ENCODE measurements at places on chromosomes 12 and 14.

DNA sequence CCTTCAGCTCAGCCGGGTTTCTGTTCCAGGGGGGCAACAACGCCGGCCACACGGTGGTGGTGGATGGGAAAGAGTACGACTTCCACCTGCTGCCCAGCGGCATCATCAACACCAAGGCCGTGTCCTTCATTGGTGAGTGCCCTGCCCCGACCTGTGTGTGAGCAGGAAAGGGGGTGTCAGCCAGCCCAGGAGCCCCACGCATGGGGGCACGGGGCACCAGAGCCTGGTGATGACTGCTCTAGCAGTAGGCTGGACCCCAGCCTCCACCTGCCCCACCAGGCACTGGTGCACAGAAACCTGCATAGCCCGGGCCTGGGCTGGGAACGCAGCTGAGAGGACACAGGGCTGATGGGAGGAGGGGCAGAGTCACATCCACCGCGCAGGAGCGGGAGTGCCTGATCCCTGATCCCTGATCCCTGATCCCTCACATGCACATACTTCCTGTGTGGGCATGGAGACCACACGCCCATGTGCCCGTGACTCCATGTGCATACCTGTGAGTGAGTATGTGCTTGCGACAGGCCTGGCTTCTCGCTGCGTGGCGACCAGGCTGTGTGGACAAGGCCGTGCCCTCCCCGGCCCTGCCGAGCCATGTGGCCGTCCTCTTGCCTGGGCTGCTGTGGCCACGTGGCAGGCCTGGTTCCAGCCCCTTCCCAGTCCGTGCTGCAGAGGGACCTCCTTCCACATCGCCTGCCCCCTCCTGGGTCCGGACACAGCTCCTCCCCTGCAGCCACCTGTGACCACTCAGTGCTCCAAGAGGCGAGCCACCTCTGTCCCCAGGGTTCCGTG, 11.2 kb downstream of the ADSS1 start:
- no peak for DNase-seq

DNA sequence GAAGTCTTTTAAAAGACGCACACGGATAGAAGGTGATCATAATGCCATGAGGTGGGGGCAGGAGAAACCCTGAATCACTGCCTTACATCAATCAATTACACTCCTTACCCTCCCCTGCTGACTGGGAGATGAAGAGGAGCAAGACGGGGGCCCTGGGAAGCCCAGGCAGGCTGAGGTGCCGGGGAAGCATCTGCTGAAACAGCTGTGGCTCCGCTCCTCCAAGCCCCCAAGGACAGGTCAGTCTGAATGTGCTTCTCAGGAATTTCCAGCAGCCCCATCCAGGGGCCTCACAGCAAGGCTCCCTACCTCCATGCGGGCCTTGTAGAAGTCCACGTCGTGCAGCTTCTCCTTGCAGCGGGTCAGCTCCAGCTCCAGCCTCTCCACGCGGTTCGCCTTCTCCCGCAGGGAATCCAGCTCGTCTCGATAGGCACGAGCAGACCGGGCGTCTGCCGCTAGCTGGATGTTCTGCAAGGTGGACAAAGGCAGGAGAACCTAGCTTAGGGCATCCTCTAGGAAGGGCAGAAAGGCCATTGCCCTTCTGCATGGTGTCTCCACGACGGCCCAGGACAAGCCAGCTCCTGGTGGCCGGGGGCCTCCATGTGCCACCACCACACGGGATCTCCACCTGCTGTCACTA, 79.8 kb downstream of the CCDC88C start:
- no peak for DNase-seq

DNA sequence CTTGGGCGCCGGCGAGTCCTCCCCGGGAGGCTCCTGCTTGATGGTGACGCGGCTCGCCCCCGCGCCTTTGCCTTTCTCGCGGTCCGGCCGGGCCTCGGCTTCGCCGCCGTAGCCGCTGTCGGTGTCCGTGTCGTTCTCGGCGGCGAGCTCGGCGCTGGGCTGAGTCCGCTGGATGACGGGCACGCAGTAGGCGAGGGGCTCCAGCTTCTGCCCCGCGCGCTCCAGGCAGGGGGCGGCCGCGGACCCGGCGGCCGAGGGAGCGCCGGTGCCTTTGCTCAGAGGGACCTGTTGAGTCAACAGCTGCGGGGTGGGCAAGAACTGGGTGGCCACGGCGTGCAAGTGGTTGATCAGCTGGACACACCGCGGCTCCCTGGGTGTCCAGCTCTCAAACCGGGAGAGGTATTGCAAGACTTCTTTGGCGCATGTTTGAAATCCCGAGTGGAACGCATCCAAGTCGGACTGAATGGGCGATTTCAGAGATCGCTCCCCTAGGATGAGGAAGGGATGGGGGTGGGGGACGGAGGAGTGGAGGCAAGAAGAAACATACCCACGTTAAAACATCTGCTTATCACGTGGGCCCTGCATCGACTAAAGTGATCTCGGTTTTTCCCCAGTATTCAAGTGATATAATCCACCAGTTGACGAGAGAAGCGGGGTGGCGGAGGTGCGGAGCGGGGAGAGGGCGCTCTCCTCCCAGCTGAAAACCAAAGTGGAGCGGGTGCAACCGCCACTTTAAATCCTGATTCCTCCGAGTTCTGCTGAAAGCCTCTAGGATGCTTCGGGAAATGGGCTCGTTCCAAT, 2.0 kb downstream of the BHLHE41 start:
- peak; percentile 72 for DNase-seq

DNA sequence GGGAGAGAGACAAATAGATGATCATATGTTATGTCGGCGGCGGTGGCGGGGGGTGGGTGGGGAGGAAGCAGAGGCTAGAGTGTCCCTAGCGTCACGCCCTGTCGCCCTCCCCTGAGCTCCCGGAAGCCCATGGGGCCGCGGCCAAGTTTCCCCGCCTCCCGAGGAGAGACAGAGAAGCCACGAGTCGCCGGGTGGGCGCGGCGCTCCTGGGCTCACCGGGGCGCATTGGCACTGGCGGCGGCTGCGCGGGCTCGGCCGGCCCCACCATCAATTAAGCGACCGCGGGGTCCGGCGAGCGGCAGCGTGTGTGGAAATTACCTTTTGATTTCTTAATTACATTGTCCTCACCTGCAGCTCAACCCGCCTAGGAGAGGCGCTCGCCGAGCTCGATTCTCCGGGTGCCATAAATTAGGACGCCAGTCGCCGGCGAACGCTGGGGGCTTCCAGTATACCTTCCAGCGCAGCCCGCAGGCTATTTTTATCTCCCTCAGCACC, 119.9 kb upstream of the LHX5 start:
- DNase-seq: no peak

GRCh38 chr12:8996682-8997405, 7.5 kb downstream of the KLRG1 start:
- DNase-seq: peak; percentile 1

DNA sequence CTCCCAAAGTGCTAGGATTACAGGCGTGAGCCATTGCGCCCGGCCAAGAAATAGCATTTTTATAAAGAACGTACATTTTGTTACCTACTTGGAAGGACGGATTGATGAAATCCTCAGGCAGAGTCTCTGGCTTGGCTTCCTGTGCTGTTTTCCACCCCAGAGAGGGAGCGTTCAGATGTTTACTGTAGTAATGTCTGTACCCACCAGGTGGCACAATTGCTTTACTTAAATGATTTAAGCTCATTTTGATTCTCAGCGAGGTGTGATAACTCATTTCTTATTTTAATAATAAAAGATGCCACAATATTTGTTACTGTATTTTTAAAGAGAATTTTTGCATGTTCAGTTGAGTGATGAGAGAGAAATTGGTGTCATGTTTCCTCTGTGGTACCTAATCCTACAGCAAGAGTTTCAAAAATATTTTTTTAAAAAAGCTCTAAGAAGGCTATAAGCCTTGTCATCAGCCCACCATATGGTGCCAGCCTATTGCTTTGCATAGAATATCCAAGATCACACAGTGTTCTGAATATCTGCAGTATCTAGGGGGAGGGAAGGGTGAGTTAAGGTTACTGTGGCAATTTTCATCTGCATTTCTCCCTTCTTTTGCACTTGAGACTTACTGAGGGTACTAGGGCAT, 82.6 kb upstream of the TRAF3 start:
- peak; percentile 86 for DNase-seq
